ENCODE measurements at places on chromosomes 1 and 21. TPM values are rescaled to one million over a fixed set of nuclear protein-coding genes. Genes with fewer than 3 reads are reported as not detected.

DNA sequence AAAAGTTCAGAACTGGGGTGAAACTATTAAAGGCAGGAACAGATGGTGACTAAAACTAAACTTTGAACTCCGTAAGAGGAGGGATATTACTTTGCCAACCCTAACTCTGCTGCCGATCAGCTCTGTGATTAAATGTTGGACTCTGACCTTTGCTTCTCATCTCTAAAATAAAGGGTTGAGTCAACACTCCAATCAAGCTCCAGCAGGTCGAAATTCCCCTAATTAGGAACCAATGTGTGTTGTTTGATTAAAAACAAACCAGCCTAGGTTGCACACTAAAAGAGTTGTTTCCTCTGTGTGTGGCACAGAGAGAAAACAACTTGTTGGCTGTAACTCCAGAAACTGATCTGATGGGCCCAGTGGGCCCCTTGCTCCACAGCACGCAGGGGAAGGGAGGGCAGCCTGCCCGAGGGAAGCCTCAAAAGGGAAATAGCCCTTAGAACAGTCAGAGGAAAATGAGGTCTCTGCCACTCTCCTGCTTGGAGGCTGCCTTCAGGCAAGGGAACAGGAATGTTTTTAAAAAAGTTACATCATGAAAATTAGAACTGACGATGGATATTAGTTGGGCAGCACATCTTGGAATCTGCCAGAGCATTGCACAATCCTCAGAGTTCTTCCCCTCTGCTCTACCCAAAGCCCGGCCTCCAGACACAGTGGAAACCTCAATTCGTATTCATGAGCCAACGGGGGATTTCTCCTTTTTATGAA, 69.3 kb downstream of the KCTD3 start:
- no peaks in the 10 kb centered on the region for H3K27me3 ChIP-seq
- DNase-seq = no peak
- peaks cover 21% of the 10 kb centered on the region for H3K4me1 ChIP-seq
- no peak overlapping the region for H3K4me3 ChIP-seq

GRCh38 chr1:100122177-100122576, 10.6 kb downstream of the SASS6 start:
- peaks cover 21% of the 10 kb centered on the region for H3K36me3 ChIP-seq
- DNase-seq = no peak
- H3K27me3 ChIP-seq = no peaks in the 10 kb centered on the region
- no peaks in the 10 kb centered on the region for H3K4me1 ChIP-seq
- H3K27ac ChIP-seq = no peak overlapping the region
- no peak overlapping the region for H3K4me3 ChIP-seq

- DNase-seq = no peak
- H3K4me1 ChIP-seq = peaks cover 10% of the 10 kb centered on the region
- H3K4me3 ChIP-seq = no peak overlapping the region
- H3K27ac ChIP-seq = no peak overlapping the region
- H3K36me3 ChIP-seq = 0 out of 2 replicates have a peak, but pooled peaks cover 4% of the 10 kb centered on the region
Measured at GRCh38 chr1:181057079-181057478, 23.3 kb downstream of the MR1 start.

IL20 gene
- not detected for total RNA-seq

GRCh38 chr21:45030682-45031570, 43.5 kb upstream of the ADARB1 start:
- DNase-seq = no peak
- peaks cover 33% of the 10 kb centered on the region for H3K4me1 ChIP-seq
- peaks cover 10% of the 10 kb centered on the region for H3K27me3 ChIP-seq
- H3K36me3 ChIP-seq = peaks cover 2% of the 10 kb centered on the region
- peak overlapping the region; percentile 45 for H3K4me3 ChIP-seq
- H3K27ac ChIP-seq = peak overlapping the region; percentile 51

- H3K27me3 ChIP-seq = no peaks in the 10 kb centered on the region
- H3K27ac ChIP-seq = no peak overlapping the region
- H3K36me3 ChIP-seq = no peaks in the 10 kb centered on the region
- no peaks in the 10 kb centered on the region for H3K4me1 ChIP-seq
- no peak for DNase-seq
Measured at GRCh38 chr1:158646465-158646864, 40.0 kb downstream of the SPTA1 start.

GRCh38 chr1:27564710-27565649, 39.0 kb downstream of the AHDC1 start:
- H3K27ac ChIP-seq = peak overlapping the region; percentile 82
- no peak for DNase-seq
- peaks cover 89% of the 10 kb centered on the region for H3K4me1 ChIP-seq
- H3K4me3 ChIP-seq = no peak overlapping the region
- no peaks in the 10 kb centered on the region for H3K36me3 ChIP-seq

All from WTC11 (cell line).